Endothelial cell (in vitro differentiated cells): ENCODE measurements at places on chromosomes 2 and 18. TPM values are rescaled to one million over a fixed set of nuclear protein-coding genes. Genes with fewer than 3 reads are reported as not detected.

Gene EIPR1
- 35.9 TPM for total RNA-seq

Gene ABCG8
- not detected for total RNA-seq

Gene ONECUT2
- total RNA-seq: 1.1 TPM

Gene MEIS1
- 13.3 TPM for total RNA-seq

Gene ATG16L1
- total RNA-seq: 39.5 TPM

Gene DYNAP
- total RNA-seq: not detected

Gene POTEF
- 1.1 TPM for total RNA-seq

Gene ZAP70
- total RNA-seq: 93.4 TPM

Gene CLEC4F
- 0.23 TPM for total RNA-seq

Gene CKAP2L
- total RNA-seq: 5.5 TPM

Gene MATN3
- total RNA-seq: 8.9 TPM

Gene DCC
- 14.7 TPM for total RNA-seq

Gene CENPA
- total RNA-seq: 3.9 TPM

Gene VSNL1
- total RNA-seq: 19.6 TPM

Gene CDH20
- not detected for total RNA-seq

Gene SERPINB4
- 0.41 TPM for total RNA-seq

Gene ATP6V1C2
- not detected for total RNA-seq

Gene GPR55
- 0.28 TPM for total RNA-seq

Gene HSBP1L1
- 0.87 TPM for total RNA-seq

Gene PAX8
- 2.1 TPM for total RNA-seq

Gene CHRNG
- not detected for total RNA-seq

Gene ANO7
- 16.1 TPM for total RNA-seq

Gene CTLA4
- not detected for total RNA-seq

Gene MYO5B
- 1.5 TPM for total RNA-seq

Gene TUBA4B
- total RNA-seq: not detected

Gene MBD5
- 59.3 TPM for total RNA-seq

Gene CSRNP3
- 14.6 TPM for total RNA-seq

Gene AQP4
- 0.05 TPM for total RNA-seq

Gene ATAD2B
- total RNA-seq: 23.6 TPM

Gene IHH
- total RNA-seq: not detected

Gene FTCDNL1
- total RNA-seq: 1.0 TPM

Gene TAF4B
- total RNA-seq: 3.3 TPM

Gene SFXN5
- total RNA-seq: 29.8 TPM

Gene FLACC1
- total RNA-seq: 1.1 TPM

Gene CDH2
- total RNA-seq: 162 TPM

Gene MDH1B
- total RNA-seq: 2.3 TPM

Gene TAF1B
- 19.5 TPM for total RNA-seq

Gene BCL11A
- total RNA-seq: 9.6 TPM
